ENCODE measurements at places on chromosomes 11 and 22.

- DNase-seq, result no peak
Measured at GRCh38 chr11:46918083-46918787, at the start of gene LRP4. Gene LRP4, minus strand, starts transcription at chr11:46918550. Its CDS starts 171 bp downstream, at chr11:46918379.

DNA sequence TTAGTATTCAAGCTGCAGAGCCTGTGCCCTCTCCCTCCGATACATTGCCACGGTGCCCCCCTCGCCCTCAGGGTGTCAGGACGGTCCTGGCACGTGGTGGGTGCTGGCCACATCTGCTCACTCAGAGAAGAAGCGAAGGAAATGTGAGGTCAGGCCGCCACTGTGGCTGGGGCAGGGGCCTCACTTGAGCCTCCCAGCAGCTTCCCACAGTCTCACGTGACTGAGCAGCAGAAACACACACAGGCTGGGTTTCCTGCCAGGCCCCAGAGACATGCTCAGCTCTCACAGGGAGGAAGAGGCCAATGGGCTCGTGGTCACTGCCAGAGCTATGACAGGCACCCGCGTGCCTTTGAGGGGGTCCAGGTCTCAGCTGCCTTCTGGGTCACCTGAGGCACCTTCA is 37.9 kb upstream of the PRR5 start:
- no peak for DNase-seq

DNA sequence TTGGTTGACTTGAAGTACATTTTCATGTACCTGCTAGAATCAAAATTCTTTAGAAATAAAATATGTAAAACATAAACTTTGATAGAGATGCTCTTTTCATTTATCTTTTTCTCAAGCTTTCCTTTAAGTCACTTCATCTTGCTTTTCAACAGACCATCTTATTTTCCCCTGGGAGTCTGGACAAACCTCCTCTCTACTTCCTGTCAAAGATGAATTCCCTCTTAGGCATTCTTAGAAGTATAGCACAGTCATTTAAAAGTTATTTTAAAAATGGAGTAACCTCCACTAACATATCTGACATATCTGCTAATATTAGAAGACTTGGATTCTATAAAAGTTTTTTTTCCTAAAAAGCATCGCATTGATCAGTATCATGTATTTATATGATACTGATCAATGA is 84.8 kb upstream of the PAX6 start:
- no peak for DNase-seq

GRCh38 chr11:86161837-86162236 is 82.7 kb upstream of the EED start:
- no peak for DNase-seq

GRCh38 chr11:35676611-35676965 is 14.0 kb downstream of the TRIM44 start:
- no peak for DNase-seq

DNA sequence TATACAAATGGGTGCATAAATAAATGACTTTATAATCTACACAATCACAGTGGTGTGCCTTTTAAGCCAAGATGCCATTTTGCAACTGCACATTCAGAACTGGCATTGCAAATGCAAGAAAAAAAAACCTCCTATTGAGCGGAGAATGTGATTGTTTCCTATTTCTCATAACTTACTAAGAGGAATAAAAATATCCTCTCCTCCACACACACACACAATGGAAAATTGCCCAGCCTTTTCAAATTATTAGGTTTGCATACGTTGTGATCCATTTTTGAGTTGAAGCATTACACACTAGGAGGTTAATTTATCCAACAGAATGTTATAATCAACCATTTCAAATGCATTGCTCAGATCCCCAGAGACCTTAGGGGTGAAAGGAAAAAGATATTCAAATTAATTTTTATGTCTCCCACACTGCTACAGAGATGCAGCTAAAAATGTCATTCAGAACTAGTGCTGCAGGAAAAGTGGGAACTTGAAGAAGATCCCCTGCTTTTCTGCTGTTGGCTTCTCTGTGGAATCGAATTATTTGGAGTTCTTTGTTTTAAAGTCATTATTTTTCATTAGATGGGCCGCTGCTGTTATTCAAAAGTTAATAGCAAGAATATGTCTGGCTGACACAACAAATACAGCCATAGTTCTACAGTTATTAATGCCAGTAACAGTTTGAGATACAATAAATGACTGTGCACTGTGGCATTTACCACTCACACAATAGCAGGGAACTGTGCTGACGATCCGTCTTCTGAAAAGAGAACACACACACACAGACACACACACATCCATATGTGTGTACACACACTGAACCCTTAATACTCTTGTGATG is 299.9 kb upstream of the ANO5 start:
- no peak for DNase-seq

DNA sequence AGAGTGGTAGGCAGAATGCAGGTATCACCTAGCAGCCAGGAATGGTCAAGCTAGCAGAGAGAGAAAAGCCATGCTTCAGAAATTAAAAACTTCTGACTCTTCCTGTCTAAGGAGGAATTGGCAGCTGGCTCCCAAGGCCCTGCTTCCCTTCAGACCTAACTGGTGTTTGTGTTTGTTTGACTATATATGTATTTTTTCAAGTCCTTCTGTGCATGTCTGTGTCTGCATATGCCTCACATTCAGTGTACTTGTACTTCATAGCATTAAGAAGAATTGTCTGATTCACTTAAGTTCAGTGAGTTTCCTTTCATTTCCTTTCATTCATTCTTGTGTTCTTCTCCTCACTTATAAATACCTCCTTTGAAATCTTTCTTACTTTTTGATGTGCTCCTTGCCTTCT is 109.0 kb upstream of the RRM1 start:
- DNase-seq, result no peak

DNA sequence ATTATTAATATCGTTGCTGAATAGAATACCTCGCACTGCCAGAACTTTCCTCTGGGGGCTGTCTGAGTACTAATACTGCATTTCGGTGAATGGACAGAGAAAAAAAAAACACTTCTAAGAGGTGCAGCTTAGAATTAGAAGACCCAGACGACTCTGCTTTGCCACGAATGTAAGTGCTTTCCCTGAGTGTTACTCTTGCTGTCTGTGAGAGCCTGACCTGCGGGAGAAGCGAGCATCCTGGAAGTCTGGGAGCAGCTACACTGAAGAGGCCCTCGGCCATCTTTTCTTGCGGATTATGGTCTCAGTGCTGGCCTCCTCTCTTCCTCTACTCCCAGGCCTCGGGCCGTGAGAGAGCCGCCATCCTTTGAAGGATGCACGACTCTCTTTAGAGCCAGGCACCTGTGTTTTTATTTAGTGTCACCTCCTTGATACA is 94.9 kb downstream of the SCN3B start:
- peak; percentile 12 for DNase-seq

DNA sequence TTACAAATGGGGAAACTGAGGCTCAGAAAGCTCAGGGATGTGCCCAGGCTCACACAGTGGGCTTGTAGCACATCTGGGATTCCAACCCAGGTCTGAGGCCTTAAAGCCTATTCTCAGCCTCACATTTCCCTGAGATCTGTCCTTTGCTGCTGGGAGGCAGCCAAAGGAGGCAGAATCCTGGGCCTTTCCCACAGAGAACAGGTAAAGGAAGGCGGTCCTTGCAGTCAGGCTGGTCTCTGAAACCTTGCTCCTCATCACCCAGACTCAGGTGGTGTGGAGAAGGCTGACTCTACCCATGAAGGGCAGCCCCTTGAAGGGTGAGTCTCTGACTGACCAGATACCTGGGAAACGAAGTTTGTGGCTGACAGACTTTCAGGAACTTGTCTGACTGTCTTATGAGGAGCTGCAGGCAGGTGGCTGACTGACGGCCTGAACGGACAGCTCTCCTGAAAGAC is 7.8 kb downstream of the SLCO2B1 start:
- DNase-seq, result no peak

- no peak for DNase-seq
Measured at GRCh38 chr11:45413156-45413858, 127.2 kb upstream of the SYT13 start.

DNA sequence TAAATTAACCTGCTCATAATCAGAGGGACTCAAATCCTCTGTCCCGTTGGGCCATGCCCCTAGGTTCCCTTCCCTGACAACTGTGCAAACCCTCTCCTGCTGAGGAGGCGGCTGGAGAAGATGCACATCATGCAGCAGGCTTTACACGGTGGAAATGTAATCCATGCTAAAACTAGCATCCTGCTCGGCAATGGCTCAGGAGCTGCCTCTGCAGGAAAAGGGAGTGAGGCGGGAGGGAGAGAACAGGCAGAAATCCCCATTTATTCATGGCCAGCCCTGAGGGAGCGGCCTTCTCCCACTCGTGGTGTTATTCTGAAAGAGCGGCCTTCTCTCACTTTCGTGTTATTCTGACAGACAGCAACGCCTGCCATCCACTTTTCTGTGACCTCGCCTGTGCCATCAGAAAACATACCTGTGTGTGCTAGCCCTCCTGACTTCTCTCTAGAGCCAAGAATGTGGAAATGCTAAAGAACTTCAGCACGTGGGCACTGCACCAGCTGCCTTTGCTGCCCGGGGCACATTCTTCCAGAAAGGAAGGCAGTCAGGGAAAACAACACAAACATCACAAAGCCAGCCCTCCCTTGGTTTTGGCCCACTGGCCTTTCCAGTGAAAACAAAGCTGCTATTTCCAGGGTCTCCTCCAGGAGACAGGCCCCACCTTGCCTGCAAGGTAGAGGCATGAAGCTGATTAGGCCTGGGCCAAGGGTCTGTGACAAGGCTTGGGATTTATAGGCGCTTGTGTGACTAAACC is 62.9 kb upstream of the BID start:
- peak; percentile 78 for DNase-seq

- DNase-seq, result no peak
Measured at GRCh38 chr11:43532041-43532440, 148.5 kb upstream of the HSD17B12 start.

- no peak for DNase-seq
Measured at GRCh38 chr22:39617970-39618757, 47.6 kb downstream of the CACNA1I start.

DNA sequence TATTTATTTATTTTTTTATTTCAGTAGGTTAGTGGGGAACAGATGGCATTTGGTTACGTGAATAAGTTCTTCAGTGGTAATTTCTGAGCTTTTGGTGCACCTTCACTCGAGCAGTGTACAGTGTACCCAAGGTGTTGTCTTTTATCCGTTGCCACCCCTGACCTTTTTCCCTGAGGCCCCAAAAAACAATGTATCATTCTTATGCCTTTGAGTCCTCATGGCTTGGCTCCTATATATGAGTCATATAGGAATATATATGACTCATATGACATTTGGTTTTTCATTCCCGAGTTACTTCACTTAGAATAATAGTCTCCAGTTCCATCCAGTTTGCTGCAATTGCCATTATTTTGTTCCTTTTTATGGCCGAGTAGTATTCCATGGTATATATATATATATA is 763.9 kb downstream of the NTM start:
- no peak for DNase-seq

DNA sequence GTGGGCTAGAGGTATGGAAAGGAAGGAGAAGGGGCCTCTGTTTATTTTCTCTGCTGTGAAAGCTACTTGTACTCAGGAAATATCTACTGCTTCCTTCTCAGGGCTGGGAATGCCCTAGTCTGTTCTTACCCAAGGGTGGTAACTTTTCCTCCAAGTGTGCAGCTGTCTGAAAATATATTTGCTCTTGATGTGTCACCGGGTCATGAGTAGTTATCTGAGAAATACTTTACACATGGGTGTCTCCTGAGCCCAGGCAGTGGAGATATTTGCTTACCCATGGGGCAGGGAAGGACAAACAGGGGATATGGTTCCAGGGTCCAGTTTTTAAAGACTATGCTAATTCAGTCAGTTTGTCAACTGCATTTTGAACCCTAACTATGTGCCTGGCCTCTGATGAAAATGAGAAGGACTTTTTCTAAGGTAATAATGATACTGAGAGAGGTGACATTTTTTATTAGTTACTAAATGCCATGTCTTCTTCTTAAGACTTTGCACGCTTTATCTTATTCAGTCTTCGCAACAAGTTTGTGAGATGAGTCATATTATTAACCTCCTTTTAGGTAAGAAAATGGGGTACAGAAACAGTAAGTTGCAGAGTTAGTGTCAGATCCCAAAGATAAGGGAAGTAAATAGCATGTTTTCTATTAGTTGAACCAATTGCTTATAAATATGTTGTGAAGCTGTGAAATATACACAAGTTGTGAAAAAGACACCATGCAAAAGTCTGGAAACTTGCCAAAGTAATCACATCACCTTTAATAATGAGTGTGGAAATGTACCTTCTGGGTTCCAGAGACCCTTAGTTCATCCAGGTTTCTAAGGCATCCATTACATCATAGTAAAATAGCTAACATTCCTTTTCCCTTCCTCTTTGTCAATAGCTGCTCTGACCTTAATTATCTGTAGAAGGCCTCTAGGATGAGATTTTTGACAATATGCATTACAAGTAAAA is 22.9 kb downstream of the SYTL2 start:
- no peak for DNase-seq

DNA sequence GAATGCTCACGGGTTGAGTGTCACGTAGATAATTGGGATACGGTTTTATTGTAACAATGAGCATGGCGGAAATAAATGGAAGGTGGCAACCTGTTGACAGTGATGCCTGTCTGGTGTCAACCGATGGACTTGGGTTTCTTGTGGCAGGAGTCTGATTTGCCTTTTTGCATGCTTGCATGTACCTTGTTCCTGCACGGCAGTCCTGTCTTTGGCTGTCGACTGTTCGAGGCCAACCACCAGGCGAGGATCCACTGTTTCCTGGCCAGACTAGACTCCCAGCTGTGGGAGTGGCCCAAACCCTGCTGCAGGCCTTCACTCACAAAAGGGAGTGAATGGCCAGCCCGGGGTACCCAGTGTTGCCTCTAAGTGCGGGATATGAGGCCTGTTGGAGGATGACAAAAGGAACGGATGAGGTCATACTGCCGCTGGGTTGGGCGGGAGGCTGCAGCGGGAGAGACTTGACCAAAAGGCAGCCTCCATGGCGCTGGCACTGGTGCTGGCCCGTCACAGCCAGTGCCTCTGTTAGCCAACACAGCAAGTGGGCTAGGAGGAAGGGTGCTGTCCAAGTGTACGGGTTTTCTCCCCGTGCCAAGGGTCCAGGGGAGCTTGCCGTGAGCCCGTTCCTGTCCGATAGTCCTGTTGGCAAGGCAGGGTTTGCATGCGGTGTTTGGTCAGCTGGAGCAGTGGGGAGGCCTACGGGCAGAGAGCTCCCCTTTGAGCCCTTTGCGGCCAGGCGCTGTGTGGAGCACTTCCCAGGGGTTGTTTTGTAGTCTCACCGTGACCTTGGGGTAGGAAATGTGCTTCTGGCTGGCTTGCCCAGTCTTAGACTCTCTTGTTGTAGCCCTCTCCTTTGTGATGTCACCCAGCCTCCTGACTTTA is 974 bp downstream of the DGCR8 start:
- DNase-seq, result peak; percentile 5

GRCh38 chr11:100681064-100681502 is 6.0 kb upstream of the ARHGAP42 start:
- DNase-seq, result no peak

- no peak for DNase-seq
Measured at GRCh38 chr11:11620173-11620920, 1.5 kb downstream of the GALNT18 start.
